Right lung (tissue), 10 donors: ENCODE measurements at places on chromosomes 4 and X. TPM values are rescaled to one million over a fixed set of nuclear protein-coding genes. Genes with fewer than 3 reads are reported as not detected.

BMPR1B gene
- 1.1 TPM for polyA plus RNA-seq

DNA sequence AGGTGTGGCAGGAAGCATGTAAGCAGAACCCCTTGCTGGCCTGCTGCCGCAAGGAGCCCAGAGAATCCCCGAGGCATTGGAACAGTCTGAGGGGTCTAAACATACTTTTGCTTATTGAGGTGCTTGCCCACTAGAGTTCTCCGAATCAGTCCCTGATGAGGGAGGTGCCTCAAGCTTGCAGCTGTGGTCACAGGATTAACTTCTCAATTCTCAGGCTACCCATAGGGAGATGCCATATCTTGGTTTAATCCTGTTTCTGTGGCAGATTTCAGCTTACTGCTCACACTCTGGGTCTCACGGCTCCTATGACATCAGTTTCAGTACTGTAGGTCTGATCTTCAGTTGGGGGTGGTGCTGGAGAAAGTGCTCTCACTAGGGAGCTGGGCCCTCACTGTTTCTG is 39.9 kb downstream of the CCNG2 start:
- no peak for DNase-seq

DCAF8L2 gene
- not detected for polyA plus RNA-seq

RAB39B gene
- 1.1 TPM for polyA plus RNA-seq

DNA sequence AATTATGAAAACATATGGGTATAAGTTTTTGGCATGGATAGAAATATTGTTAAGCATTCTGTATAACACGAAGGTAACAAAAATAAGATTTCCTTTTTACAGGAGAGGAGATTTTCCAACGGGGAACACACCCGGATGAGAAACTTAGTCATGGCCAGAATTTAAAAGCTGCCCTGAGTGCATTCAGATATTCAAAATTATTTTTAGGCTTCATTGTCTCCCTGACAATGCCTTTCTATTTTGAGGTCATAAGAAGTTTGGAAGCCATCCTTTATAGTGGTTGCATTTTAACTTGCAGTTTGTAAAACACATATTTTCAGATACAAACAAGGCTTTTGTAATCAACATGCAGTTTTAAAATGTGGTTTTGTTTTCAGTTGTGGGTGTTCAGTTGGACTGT is 357.5 kb upstream of the FAM47C start:
- DNase-seq: no peak

- DNase-seq: no peak
Observed at GRCh38 chr4:10730019-10730418, 45.5 kb upstream of the CLNK start.

DNA sequence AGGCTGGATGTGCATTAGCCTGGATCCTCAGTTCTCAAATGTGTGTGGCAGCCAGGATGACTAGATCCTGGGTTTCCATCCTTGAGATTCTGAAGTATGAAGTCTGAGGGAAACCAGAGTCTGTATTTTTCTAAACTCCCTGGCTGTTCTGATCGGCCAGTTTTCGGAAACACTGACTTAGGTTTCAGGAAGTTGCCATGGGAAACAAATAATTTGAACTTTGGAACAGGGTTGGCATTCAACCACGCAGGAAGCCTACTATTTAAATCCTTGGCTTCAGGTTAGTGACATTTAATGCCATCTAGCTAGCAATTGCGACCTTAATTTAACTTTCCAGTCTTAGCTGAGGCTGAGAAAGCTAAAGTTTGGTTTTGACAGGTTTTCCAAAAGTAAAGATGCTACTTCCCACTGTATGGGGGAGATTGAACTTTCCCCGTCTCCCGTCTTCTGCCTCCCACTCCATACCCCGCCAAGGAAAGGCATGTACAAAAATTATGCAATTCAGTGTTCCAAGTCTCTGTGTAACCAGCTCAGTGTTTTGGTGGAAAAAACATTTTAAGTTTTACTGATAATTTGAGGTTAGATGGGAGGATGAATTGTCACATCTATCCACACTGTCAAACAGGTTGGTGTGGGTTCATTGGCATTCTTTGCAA is 67.6 kb downstream of the PDGFRA start:
- DNase-seq: no peak

GAGE12F gene
- not detected for polyA plus RNA-seq

UCP1 gene
- polyA plus RNA-seq: 0.37 TPM

DNA sequence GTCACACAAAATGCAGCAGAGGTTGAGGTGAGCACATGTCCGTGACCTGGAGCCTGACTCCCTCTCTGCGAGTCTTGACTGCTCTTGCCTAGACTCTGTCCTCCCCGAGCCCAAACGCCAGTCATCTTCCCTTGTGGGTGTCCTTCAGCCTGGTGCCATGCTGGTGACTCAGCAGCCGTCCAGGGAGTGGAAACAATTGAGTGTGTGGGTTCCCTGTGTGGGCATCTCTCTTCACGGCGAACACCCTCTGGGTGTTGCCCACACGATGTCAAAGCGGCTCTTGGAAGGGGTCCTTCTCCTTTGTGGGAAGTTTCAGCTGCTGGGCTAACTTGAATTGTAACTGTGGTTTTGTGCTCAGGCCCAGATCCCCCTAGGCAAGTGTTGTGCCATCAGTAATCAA is 17.5 kb upstream of the MSANTD1 start:
- DNase-seq: no peak

ZMAT1 gene
- polyA plus RNA-seq: 31.8 TPM

GRCh38 chrX:39820938-39821708 is 276.6 kb downstream of the BCOR start:
- DNase-seq: peak; percentile 68

GRCh38 chr4:184310171-184310567 is 92.5 kb upstream of the ENPP6 start:
- no peak for DNase-seq

DNA sequence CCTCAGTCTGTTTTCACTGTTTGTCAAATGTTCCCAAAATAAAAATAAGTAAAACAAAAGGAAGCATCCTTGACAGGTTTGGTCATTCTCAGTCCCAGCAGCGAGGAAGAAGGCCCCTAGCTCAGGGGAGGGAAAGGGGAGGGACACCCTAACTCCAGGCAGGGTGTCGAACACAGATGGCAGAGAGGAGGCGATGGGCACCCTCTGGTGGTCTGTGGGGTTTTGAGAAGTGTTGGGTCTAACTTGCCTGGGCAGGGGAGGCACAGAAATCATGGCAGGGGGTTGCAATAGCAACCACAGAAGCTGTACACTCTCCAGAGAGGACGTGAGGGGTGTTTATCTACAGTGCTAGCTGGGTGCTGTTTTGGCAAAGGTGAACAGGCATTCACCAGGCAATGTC is 229.8 kb upstream of the SFRP2 start:
- DNase-seq: no peak

- DNase-seq: no peak
Observed at GRCh38 chr4:153773236-153773690, 13.4 kb upstream of the RNF175 start.

DNA sequence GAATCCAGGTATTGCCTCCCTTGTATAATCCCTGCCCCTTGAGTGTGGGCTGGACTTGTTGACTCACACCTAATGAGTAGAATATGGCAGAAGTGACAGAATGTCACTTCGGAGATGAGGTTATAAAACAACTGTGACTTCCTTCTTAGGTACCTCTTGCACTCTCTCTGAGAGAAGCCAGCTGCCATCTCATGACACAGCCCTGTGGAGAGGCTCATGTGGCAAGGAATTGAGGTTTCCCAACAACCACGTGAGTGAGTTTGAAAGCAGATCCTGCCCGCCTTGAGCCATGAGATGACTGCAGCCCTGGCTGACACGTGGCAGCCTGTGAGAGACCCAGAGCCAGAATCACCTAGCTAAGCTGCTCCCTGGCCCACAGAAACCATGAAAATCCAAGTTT is 13.5 kb downstream of the ASB11 start:
- DNase-seq: no peak

- no peak for DNase-seq
Observed at GRCh38 chr4:689723-690122, 772 bp upstream of the SLC49A3 start.

LUZP4 gene
- not detected for polyA plus RNA-seq

GRCh38 chrX:137263374-137263773 is 229.6 kb upstream of the GPR101 start:
- no peak for DNase-seq

DNA sequence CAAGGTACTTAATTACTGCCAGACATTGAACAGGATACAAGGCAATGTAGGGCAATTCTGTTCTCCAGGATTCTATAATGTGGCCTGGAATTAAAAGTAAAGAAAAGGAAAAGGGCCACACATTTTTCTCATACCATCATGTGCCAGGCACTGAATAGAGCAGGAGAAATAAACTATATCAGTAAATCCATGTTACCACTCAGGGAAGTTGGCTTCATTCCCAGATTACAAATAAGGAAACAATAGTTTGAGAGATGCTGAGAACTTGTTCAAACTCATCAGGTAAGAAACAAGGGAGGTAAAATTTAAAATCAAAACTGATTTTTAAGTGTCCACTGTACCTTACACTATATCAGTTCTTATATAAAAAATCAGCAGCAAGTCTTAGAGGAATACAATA is 645.0 kb upstream of the ATOH1 start:
- DNase-seq: peak; percentile 12

- DNase-seq: no peak
Observed at GRCh38 chr4:87806520-87806919, 7.2 kb downstream of the IBSP start.

DNA sequence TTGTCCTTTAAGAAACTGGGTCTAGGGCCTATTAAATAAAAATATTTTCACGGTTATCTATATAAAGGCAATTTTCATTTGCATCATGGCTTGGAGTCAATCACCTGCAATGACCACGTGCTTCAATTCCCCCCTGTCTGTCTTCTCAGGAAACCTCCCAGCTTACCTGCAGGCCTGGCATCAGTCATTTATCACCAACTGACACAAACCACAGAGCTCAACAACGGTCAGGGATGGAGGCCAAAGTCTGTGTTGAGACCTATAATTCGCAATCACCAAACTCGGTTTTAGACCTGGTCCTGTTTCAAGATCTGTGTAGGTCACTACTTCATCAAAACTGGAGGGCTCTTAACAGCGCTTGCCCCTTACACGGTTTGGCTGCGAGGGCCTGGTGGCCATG is 1.9 kb downstream of the SLC9A7 start:
- no peak for DNase-seq

DNA sequence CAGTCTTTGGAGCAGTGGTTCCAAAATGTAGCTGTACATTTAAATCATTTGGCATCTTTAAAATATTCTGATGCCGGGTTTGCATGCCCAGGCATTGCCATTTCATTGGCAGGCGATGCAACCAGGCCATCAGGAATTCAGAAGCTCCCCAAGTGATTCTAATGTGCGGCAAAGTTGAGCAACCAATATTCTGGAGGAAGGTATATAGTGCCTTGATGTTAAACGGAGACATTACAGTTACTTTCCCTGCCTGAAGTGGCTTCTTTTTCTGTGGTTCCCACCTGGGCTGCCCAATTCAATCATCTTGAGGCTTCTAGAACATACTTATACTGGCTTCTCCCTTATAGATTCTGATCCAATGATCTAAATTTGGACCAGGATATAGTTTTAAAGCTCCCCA is 68.7 kb upstream of the PGM2 start:
- no peak for DNase-seq

DNA sequence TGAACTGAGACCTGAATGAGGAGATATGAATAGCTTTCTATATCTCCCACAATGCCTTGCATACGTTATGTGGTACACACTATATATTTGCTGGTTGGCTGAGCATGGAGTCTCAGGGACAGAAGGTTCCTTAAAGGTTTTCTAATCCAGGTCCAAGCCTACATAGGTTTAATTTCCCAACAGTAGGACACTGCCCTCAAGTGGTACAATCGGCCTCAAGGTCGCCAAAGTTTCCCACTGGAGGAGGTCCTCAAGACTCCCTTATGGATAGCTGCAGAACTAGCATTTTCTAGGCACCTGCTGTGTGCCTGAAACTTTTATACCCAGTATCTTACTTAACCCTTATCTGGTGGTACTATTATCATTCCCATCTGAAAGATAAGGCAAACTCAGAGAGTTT is 21.0 kb upstream of the EFNB1 start:
- DNase-seq: no peak

AVPR2 gene
- polyA plus RNA-seq: 0.73 TPM

DNA sequence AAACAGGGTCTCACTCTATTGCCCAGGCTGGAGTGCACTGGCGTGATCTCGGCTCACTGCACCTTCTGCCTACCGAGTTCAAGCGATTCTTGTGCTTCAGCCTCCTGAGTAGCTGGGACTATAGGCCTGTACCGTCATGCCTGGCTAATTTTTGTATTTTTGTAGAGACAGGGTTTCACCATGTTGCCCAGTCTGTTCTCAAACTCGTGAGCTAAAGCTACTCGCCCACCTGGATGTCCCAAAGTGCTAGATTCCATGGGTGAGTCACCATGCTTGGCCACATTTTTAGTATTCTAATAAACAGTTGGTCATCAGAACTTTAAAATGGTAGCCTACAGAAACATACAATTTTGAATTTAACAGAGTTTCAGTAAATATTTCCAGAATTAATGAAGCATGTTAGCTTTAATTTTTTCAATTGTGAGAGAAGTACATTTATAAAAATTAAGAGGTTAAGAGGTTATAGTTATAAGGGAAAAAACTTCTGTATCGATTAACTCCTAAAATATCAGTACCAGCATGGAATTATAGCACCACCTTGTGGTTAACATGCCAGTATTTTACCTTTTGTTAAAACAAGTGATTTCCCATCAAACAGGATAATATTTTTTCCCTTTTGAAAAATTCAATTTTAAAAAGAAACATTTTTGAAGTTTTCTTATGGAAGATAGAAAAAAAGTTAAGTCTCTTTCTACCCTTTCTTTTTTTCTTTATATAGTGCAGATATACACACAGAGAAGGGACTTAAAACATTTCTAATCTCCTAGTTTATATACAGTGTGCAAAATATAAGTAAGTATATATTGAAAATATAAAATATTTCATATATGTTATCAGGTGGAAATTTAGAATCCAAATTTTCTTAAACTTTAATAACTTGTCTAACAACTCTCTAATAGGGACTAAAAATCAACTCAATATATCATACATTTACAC is 35.4 kb downstream of the CEP44 start:
- DNase-seq: no peak

KCNE5 gene
- polyA plus RNA-seq: 3.6 TPM

DNA sequence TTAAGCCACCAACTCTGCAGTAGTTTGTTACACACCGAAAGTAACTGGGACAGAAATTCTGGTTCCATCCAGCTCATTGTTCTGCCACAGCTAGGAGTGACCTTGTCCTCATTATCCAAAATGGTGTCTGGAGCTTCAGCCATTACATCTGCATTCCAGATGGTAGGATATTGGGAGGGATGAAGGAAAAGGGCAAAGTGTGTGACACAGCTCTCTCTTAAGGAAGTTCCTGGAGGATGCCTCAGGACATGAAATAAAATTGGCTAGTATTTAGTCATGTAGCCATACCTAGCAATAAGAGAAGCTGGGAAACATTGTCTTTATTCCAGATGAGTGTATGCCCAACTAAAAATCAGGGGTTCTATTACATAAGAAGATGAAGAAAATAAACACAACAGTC is 262.0 kb downstream of the BCOR start:
- no peak for DNase-seq

DNA sequence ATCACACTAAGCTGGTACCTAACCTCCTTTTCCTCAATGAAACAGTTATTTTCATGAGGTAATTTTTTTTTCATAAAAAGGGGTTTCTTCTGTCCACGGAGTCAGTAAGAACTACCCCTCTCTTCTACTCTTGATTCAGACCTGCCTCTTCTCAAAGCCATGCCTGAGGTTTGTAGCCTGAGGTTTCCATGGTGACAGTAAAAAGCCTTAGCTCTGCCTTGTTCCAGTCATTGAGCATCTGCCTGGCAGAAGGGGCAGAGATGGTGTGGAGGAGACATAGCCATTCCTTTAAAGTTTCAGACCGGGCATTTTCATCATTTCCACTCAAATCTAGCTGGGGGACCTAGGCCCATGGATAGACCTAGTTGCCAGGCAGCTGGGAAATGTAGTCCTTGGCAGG is 135.5 kb downstream of the REPS2 start:
- DNase-seq: no peak
